ENCODE measurements at places on chromosomes 11 and 22.
A peak's percentile ranks its signal among the peaks of the same experiment; 100 is the strongest.

- DNase-seq: no peak
Observed at GRCh38 chr11:91871791-91872190, 352.8 kb upstream of the FAT3 start.

DNA sequence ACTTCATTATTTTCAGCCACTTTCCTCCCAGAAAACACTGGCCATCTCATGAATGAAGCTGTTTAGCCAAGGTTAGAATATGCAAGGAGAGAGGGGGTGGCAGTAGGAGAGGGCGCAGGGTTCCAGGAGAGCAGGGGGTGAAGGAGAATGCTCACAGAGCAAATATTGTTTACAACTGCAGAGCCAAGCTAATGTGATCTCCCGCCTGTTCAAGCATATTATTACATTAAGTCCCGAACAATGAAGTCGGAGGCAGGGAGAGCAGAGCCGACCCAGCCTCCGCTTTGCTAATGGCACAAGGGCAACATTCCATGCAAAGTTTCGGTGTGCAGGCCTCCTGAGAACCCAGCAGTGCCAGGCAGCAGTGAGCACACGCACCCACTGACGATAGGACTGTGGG, 80.1 kb downstream of the MICAL3 start:
- no peak for DNase-seq

DNA sequence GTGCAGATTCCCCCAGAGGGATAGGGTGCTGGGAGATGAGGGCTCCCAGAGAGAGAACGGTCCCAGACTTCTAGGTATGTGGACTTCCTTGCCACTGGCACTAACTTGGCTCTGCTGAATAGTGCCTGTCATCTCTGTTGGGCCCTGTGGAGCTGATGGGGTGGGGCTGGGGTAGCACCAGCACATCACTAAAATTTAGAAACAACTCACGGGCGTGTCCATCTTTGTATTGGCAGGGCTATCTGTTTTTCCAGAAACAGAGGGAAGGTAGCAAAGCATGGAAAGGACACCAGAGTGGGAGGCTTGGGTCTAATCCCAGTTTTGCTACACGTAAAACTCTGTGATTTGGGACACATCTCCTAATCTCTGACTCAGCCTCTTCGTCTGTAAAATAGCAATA, 25.8 kb downstream of the SWAP70 start:
- no peak for DNase-seq

DNA sequence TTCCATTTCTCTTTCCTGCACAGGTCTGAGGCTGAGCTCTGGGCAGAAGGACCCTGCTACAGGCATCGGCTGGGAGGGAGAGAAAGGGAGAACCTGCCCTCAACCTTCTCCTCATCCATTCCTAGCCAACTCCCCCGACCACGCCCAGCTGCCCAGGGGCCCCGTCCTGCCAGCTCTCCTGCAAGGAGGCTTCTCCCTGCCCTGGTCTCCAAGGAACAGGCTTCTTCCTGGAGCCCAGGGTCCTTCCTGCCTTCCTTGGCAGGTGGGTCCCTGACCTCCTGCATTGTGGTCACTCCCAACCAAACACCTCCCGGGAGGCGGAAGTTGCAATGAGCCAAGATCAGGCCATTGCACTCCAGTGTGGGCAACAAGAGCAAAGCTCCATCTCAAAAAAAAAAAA, 12.5 kb upstream of the HMOX1 start:
- no peak for DNase-seq

DNA sequence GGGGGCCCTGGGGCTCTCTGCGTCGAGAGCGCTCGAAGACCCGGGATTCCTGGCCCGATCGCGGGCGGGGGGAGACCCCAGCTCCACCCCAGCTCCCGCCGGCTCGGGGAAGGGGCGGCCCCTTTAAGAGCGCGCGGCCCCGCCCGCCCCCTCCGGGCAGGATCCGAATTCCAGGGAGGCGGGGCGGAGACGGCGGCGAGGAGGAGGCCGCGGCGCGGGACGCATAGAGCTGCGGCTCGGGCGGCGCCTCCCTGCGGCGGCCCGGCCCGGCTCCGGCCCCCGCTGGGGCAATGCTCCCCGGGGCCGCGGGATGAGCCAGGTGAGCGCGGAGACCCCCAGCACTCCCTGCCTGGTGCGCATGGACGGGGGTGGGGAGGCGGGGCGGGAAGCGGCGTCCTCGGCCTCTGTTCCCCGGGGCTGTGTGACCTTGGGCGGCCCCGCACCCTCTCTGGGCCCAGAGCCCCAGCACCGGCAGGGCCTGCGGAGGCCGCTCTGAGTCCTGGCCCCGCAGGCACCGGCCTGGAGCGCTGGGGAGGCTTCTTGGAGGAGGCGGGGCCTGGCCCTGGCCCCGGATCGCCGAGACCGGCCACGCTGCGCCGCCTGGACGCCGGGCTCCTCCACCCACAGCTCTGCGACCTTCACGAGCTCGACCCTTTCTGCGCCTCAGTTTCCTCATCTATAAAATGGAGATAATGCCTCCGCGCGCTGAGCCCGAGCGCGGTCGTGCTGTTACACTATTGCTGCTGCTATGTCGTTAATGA, 565 bp downstream of the GAS2L1 start:
- peak; percentile 62 for DNase-seq

DNA sequence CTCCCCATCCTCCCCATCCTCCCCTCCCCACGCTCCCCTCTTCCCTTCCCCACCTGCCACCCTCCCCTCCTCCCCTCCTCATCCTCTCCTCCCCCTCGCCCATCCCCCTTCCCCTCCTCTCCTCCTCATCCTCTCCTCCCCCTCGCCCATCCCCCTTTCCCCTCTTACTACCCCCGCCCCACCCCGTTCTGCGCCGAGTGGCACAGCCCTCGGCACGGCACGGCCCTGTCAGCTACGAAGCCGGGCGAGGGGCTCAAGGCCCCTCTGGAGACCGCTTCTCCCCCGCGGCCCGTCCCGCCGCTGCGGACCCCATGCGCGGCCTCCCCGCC, 449.9 kb downstream of the OPCML start:
- no peak for DNase-seq

DNA sequence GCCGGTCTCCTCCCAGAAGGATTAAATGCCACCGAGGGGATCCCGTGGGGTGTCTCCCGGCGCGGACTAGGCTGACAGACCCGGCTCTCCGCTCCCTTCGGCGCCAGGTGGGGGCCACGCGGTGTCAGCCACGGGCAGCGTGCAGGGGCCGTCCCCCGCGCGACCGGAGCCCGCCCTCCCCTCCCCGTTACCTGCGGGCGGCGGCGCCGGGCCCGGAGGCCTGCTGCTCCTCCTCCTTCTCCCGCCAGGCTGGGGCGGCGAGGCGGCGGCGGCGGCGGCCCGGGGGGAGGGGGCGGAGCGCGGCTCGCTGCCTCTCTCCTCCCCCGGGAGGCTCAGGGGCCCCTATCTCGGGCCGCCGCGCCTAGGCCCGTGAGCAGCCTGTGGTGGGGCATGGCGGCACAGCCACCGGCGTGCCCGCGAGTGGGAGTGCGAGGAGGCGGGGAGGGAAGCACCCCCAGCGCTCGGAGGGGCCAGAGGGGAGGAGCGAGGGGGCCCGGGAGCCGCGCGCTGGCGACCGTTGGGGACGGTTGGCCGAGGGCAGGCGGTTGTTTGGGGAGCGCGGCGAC, 450 bp downstream of the ZBTB44 start:
- peak; percentile 27 for DNase-seq

DNA sequence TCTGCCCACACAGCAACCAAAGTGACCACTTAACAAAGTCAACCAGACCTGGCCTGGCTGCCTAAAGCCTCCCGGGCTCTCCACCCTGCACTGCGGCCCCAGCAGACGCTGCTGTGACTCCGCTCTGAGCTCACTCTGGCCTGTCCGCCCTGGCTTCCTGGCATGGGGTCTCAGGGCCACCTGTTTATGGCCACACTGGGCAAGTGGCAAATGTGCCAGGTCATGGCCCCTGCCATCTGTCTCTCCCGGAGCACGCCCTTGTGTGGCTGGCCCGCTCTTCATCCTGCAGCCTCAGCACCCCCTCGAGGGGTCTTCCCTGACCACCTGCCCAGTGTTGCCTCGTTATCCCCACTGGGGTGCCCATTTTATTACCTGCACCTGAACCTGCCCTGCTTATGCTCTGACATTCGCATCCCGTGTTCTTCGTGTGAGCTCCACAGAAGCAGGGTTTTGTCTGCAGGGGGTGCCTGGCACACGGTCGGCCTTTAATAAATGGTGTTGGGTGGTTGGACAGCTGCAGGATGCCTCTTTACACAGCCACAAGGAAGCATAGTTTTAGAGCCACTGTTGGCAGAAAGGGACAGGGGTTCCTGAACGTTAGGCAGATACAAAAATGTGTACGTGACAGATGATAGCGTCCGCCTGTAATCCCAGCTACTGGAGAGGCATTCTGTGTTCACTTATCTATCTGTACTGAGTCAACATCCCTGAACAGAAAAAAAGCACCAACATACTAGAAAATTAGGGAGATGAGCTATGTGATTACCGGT, 785.6 kb downstream of the TBC1D22A start:
- no peak for DNase-seq

DNA sequence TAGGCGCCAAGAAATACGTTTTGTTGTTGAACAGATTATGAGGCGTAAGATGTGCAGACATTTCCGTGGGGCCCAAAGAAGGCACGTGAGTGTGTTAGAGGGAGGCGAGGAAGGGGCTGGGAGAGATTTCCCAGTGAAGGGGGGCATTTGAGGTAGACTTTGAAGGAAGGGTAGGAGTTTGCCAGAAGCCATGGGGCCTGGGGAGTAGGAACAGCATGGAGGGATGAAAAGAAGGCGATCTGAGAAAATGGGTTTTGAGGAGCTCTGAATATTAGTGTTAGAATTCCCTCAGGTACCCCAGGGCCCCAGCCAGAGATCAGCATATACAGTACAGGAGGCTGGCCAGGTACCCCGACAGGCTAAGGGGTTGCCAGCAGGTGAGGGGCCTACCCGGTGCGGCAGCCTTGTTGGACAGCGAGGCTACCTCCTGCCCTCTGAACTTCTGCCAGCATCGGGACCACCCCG, 414 bp upstream of the MIEF1 start:
- no peak for DNase-seq

DNA sequence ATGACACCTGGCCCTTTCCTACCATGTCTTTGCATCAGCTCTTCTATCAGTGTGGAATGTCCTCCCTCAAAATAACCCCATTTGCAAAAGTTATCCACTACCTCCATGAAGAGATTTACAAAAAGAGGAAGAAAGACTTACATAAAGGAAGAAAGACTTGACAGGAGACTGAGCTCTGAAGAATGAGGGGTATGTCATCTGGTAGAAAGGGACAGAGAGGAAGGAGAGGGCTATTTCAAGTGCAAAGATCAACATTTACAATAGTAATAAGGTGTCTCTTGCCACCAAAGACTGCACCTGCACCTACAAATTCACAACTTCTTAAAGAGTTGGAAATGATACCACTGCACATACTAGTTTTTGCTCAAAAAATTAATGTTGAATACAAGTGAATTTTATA, 18.2 kb downstream of the PAK1 start:
- no peak for DNase-seq

DNA sequence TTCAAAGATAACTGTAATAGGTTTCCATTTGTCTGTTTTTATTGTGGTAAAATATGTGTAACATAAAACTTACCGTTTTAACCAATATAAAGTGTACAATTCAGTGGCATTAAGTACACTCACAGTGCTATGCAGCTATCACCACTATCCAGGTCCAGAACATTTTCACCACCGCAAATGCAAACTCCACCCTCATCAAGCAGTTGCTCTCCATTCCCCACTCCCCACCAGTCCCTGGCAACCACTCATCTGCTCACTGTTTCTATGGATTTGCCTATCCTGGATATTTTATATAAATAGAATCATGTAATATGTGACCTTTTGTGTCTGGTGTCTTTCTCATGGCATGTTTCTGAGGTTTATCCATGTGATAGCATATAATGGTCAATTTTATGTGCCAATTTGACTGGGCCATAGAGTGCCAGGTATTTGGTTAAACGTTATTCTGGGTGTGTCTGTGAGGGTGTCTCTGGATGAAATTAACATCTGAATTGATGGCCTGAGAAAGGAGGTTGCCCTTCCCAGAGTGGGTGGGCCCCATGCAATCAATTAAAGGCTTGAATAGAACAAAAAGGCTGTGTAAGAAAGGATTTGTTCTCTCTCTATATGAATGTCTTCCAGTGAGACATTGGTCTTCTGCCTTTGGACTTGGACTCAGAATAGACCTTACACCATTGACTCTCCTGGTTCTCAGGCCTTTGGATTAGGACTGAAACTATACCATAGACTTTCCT, 17.2 kb upstream of the SMCO4 start:
- no peak for DNase-seq

DNA sequence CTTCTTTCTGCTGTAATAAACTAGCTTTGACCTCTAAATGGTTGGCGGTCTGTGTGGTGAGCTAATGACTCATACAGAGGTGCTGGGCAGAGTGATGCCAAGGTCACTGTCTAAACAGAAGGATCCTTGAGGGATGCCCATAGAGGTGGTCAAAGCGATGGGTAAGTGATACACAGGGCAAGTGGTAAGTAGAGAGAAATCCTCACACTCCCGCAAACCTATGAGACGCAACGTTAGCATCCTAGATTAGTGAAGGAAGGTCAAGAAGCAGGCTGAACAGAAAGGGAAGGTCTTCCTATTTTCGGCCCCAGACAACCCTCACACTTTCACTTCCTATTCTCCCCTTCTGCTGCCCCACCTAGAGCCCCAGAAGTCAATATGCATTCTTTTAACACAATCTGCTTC, 65.6 kb upstream of the SESN3 start:
- peak; percentile 13 for DNase-seq

DNA sequence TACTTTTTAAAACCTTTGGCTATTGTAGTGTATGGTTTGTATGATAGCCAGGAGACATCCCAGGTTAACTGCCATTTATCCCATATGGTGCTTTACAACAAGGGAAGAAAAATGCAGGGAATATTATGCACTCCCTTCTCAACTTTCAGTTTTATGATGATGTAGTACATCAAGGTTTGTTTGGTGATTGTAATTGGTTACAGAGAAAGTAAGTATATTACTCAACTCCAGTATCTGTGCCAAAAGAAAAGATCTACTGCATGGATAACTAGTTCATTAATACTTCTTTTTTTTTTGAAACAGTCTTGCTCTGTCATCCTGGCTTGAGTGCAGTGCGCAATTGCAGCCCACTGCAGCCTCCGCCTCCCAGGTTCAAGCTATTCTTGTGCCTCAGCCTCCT, 65.3 kb downstream of the BCL2L13 start:
- DNase-seq: no peak

- no peak for DNase-seq
Observed at GRCh38 chr11:129722529-129722928, 93.1 kb upstream of the TMEM45B start.

GRCh38 chr11:27451244-27451965, 21.2 kb downstream of the LGR4 start:
- DNase-seq: no peak

DNA sequence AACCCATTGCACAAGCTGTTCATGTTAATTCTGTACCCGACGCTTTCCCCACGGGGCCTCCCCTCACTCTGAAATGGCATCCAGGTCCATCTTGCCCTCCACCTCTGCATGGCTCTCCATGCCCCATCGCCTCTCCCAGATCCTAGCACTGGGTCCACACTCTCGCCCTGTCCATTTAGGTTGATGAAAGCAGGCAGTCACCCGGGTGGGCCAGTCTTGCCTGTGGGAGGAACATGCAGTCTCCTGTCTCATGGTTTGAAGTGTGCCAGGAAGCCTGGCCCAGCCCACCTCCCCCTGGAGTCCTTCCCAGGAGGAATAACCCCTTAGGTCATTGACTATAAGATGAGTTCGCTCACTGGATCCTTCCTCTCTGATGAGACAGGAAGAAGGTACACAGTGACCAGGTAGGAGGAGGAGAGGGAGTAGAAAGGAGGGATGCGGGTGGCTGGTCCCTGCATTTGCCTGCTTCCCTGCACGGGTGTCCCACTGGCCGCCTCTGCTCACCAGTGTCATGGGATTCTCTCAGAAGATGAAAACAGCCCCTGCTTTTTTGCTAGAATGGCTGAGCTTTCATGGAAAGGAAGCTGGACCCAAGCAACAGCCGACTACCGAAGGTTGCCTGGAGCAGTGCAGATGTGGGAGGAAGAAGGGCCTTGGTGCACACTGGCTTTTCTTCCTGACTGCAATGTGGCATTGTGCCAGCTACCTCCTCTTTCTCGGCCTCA, 6.8 kb downstream of the TMEM121B start:
- DNase-seq: no peak
